ENCODE measurements at places on chromosomes 4 and X.

DNA sequence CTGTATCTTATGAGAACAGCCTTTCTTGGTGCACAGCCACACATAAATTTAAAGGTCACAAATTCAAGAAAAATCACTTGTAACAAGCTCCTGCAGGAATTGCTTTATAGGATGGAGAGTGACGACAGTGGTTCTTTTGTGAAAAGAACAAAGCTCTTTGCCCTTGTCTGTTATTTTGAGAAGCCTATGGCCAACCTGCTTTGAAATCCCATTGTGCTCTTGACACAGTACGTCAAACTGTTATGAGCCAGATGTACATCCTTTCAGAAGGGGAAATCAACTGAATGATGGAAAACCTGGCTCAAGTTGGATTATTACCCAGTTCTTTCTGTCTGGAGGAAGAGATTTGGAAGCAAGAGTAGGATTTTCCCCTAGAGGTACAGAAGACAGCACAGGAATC, 1454.2 kb downstream of the ARAP2 start:
- DNase-seq = no peak

DNA sequence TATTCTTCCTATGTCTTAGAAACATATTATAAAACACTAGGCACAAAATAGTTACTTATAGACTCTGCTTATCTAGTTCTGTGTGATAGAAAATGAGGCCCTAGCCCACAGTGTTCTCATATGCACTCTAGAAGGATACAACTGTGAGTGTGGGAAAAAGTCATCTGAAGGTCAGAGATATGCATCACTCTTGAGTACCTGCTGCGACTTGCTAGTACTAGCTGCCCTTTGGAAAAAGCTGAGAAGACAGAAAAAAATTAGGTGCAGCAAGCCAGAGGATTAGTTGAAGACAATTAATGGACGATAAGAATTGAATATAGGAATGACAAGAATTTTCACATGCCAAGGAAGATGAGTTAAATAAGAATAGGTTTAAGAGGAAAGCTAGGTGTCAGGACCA, 61.3 kb downstream of the MTHFD2L start:
- no peak for DNase-seq

GRCh38 chrX:80223982-80224579, 196.2 kb upstream of the TENT5D start:
- DNase-seq = no peak

DNA sequence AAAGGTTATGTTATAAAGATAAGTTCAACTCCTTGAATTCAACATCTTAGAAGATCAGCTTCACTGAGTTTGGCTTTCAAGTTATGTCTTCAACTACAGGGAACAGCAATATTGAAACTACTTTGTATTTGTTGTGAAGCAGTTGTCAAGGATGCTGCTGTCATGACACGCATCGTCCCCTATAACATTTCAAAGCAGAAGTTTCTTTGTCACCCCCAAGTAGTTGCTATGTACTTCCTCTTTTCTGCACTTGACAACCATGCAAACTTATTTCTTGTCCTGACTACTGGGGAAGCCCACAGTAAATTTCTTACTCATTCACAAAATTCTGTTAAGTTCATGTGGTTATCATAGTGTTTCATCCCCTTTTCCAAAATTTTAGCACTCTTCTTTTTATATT, 14.3 kb downstream of the ANTXR2 start:
- no peak for DNase-seq

DNA sequence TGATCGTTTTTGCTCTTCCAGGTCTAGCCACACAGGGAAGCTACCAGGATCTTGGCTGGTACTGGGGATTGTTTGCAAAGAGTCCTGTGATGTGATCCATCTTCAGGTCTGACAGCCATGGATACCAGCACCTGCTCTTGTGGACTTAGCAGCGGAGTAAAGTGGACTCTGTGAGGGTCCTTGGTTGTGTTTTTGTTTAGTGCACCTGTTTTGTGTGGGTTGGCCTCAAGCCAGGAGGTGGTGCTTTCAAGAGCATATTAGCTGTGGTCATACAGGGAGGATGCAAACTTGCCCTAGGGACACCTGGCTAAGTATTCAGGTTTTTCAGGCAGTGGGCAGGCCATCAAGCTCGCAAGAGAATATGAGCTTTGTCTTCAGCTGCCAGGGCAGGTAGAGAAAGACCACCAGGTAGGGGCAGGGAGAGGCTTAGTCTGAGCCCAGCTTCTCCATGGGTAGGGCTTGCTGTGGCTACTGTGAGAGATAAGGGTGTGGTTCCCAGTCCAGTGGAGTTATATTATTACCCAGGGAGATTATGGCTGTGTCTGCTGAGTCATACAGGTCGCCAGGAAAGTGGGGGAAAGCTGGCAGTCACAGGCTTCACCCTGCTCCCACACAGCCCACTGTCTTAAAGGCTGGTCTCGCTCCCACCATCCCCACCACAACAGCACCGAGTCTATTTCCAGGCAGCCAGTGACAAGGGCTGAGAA, 293.7 kb downstream of the PCDH18 start:
- no peak for DNase-seq

DNA sequence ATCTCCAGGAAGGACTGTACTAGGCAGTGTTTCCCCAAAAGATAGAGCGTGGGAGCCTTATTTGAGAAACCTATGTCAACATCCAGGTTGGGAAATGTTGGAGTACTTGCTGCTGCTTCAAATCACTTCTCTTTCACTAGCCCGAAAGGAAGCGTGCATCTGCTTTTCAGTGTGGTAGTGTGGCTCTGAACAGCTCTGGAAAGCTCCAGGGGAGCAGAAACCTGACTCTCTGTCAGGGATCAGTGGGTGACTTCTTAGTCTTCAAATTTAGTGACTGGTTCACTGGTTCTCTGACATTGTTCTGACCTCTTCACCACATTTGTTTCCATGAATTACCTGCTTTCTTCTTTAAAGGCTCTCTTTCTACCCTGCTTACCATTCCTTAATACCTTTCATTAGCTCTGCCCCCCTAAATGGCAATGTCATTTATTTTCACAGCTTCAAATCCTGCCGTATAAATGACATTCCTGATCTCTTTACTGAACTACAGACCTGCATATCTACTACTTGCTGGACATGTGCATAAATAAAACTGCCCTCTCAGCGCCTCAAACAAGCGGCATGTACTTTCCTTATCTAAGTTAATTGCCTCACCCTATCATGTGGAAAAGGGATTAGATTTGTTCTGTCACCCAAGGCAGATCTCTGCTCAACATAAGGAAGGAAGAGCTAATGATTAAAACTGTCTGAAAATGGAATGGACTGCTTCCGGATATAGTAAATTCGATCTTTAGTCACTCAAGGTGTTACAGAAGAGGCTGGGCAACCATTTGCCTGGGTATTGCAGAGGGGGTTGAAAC, 37.0 kb downstream of the DLG3 start:
- no peak for DNase-seq

DNA sequence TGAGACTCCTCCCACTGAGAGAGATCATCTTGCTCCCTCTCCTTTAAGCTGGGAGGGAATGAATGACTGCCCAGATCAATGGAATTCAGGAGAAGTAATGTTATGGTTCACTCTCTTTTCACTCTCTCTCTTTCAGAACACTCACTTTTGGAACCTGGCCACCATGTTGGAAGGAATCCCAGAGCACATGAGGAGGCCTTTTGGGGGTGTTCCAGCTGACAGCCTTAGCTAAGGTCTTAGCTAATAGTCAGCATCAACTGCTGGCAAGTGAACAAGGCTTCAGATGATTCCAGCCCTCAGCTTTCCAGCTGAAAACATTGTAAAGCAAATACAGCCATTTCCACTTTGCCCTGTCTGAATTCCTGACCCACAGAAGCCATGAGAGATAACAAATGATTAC, 124.0 kb upstream of the CLNK start:
- peak; percentile 27 for DNase-seq

DNA sequence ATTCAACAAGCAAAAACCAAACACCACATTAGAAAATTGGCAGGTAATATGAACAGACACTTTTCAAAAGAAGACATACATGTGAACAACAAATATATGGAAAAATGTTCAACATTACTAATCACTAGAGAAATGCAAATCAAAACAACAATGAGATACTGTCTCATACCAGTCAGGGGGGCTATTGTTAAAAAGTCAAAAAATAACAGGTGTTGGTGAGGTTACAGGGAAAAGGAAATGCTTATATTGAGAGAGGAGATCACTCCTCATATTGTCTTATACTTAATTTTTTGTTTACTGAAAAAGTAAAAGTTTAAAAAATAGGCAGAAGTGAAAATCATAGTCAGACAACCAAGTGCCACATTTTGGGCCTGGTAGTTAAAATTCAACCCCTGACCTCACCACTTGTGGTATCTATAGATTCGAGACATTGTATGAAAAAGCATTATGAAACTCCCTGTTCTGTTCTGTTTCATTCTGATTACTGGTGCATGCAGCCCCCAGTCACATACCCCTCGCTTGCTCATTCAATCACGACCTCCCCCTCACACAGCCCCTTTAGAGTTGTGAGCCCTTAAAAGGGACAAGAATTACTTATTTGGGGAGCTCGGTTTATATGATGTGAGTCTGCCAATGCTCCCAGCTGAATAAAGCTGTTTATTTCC, 153.7 kb upstream of the FGF16 start:
- DNase-seq = no peak

- DNase-seq = no peak
Observed at GRCh38 chr4:62058571-62058970, 858.4 kb downstream of the ADGRL3 start.

DNA sequence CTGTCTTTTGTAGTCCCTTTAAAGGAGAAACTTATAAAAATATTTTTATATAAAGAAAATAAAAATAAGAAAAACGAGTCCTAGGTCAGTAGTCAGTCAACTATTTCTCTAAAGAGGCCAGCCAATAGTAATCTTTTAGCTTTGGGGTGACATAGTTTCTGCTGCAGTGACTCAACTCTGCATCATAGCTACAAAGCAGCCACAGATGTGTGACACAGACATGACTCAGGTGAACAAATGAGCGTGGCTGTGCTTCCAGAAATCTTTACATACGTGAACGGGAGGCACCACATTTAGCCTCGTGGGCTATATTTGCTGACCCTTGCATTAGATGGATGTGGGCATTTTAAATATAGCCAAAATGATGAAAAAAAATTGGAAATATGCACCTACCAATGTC, 1862.5 kb upstream of the TENM3 start:
- DNase-seq = no peak

- DNase-seq = no peak
Observed at GRCh38 chr4:82984459-82984858, 26.2 kb downstream of the LIN54 start.

DNA sequence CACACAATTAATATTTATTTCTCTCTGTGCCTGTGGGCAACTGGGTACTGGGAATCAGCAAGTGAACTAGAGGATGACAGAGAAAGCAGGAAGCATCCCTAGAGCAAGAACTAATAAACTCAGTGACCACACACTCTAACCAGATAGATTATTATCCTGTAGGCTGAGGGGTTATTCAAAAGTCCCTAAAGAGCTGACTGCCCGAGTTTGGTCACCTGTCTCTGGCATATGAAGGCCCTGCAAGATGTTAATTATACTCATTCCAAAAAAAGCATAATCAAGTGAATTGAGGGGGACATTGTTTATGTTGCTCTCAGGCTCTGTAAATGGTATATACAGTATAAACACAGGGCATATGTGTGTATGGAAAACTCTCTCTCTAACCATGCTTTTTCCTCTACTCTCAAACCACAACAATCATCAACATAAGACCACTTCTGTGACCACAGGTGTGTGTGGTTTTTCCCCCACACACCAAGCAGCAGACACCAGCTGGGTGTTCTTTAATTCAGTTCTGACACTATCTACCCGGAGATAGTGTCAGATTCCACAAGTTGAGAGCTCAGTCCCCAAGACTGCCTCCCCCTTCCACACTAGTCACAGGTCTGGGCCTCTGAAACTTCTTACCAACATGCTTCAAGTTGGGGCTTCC, 6.2 kb upstream of the HPSE start:
- DNase-seq = no peak

DNA sequence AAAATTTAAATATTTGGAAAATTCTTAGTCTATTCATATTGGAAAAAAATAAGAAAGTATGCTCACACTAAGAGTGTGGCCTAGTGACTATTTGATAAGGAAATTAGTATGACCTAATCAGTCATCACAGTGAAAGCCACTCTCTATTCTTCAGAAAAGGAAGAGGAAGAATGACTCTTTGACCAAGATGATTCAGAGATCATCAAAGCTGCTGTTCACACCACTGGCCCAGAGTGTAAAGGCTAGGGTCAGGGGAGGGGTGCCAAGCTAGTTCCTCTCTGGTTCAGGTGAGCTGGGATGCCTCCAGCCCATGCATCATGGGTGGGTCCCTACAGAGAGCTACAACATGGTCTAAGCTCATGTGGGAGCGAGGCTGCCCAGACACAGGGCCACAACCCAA, 396.9 kb upstream of the NDST3 start:
- no peak for DNase-seq

DNA sequence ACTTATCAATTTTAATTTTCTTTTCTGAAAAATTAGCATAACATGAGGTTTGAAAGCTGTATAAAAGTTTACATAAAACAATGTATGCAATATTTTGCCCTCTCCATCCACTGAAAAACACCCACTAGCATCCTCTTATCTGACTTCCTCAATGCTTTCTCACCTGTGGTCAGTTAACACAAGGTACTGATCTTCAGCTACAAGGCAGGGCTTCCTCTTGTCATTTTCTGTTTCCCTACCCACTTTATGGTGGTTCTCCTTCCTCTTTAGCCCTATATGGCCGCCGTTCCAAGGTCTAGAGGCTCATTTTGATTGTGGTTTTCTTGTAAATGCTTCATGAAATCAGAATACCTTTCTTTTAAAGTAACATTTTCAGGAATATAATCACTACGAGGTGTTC, 618.6 kb upstream of the CPEB2 start:
- no peak for DNase-seq

- DNase-seq = no peak
Observed at GRCh38 chrX:102728646-102729045, 8.1 kb downstream of the GPRASP3 start.

DNA sequence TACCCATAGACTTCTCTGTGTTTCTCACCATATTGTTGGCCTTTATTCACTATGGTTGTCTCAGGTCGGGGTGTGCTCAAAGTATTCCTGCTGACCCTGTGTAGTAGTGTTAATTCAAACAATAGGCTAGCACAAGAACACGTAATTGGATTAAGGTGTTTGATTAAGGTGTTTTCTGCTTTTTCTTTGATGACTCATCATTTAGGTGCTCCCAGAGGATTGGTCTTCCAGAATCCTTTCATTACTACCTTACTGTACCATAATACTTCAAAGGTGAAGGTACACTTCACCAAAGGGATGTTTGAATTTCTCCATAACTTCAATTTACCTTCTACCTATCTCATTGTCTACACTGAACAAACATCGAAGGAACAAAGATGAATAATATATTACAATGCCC, 121.7 kb upstream of the CCDC160 start:
- no peak for DNase-seq

- DNase-seq = no peak
Observed at GRCh38 chr4:70674731-70675130, 8.4 kb upstream of the JCHAIN start.

Measured in thoracic aorta (tissue), 2 donors.